ENCODE measurements at places on chromosomes 11 and 22. TPM values are rescaled to one million over a fixed set of nuclear protein-coding genes. Genes with fewer than 3 reads are reported as not detected.

The SERHL2 gene
- 1.6 TPM for polyA plus RNA-seq

The SCGB2A2 gene
- not detected for polyA plus RNA-seq

The ZDHHC24 gene
- 6.0 TPM for polyA plus RNA-seq

The KLHL35 gene
- 0.66 TPM for polyA plus RNA-seq

The TOMT gene
- polyA plus RNA-seq: not detected

The TOB2 gene
- polyA plus RNA-seq: 19.5 TPM

The KCNC1 gene
- not detected for polyA plus RNA-seq

The GRM5 gene
- 0.01 TPM for polyA plus RNA-seq

Measured in fibroblast of lung (primary cell).